Dorsolateral prefrontal cortex (tissue), 122 donors: ENCODE measurements at places on chromosomes 1 and 21.

- DNase-seq, result no peak
Measured at GRCh38 chr1:37828410-37829074, 20.5 kb upstream of the YRDC start.

DNA sequence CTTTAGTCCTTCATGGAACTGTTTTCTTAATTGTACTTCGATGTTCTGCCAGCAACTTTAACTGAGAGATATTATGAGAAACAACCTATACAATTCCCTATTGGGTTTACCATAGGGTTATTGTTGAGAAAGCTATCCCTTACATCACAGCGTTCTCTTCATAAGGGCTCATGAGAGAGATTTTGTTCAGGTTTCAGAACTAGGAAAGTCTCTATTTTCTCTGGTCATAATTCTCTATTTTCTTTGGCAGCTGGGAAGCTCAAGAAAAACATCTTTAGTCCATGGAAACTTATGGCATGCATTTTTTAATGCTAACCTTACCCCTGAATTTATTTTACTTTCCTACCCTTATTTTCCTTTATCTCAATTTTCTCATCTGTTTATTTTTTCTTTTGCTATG lies 38.2 kb downstream of the NMNAT2 start:
- DNase-seq, result no peak

GRCh38 chr1:52825868-52826267 lies 16.7 kb upstream of the ZYG11A start:
- no peak for DNase-seq

DNA sequence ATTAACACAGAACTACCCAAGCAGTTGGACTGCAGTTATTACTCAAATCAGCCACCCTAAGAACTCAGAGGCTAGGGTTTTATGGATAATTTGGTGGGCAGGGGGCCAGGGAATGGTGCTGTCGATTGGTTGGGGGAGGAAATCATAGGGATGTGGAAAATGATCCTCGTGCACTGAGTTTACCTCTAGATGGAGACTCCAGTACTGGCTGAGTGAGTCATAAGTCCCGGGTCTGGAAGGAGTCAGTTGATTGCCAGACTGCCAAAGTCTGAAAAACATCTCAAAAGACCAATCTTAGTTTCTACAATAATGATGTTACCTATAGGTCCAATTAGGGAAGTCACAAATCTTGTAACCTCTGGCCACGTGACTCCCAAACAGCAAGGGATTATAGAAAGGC lies 257.5 kb upstream of the PRMT6 start:
- DNase-seq, result no peak

GRCh38 chr1:183576537-183576936 lies 13.7 kb downstream of the NCF2 start:
- no peak for DNase-seq

- DNase-seq, result no peak
Measured at GRCh38 chr1:10374442-10374860, 24.4 kb upstream of the PGD start.

DNA sequence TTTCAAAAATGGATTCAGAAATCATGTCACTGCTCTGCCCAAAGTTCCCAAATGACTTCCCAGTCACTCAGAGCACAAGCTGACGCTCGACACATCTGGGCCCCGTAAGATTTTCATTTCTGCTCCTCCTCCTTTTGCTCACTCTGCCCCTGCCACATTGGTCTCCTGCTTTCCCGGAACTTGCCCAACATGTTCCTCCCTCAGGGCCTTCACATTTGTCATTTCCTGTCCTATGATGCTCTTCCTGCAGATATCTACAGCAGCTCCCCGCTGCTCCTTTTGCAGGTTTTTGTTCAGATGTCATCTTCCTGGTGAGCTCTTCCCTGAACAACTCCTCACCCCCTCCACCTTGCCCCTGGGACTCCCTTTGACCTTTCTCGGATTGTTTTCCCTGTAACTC lies 58.5 kb upstream of the IVNS1ABP start:
- no peak for DNase-seq

DNA sequence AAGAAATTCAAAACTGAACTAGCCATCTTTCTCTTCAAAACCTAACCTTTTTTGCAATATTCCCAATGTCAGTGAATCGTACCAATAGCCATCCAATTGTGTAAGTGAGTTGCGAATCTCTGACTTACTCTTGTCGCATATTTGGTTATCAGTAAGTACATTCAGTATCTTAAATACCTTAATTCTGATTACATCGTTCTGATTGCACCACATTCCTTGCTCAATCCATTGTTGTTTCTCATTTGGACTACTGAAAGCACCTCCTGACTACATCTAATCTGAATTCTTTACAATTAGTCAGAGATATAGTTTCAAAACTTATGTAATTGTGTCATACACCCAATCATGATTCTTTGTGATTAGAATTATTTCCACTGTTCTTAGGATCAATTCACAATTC lies 16.8 kb upstream of the BRINP3 start:
- no peak for DNase-seq

DNA sequence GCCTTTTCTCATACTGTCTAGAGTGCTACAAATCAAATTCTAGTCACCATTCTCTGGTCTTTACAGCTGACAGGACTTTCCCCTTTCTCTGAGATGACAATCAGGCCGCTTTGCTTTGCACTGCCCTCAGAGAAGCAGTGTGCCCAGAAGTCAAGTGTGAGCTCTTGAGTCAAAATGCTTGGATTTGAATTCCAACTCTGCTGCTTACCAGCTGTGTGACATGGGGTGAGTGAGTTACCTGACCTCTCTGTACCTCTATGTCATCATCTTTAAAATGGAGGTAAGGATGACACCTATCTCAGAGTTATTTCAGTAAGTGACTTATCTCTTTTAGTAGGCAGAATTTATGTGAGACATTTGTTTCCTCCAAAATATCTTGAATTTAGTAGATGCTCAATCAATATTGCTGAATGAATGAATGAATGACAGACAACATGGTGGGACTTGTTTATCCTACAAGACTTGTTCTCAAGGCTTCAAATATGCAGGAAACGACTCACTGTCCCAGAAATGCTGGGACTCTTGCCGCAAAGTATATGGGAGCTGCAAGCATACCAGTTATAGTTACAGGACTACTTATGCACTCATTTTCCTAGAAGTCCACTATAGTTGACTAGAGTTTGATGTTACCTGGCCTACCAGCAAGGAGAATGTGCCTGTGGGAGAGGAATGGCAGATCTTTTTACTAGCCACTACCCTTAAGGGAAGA lies 38.1 kb upstream of the A3GALT2 start:
- DNase-seq, result no peak

- DNase-seq, result no peak
Measured at GRCh38 chr1:98405581-98406074, 255.9 kb upstream of the SNX7 start.

DNA sequence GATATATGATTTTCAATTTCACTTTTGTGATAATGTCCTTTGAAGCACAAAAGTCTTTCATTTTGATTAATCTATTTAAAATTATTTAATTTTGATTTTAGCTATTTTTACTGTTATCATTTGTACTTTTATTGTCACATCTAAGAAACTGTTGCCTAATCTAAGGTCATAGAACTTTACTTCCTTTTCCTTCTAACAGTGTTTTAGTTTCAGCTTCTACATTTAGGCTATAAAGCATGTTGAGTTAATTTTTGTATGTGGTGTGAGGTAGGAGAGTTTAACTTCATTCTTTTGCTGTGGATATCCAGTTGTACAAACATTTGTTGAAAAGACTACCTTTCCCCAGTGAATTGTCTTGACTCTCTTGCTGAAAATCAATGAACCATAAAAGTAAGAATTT lies 204.5 kb downstream of the TM2D1 start:
- no peak for DNase-seq

DNA sequence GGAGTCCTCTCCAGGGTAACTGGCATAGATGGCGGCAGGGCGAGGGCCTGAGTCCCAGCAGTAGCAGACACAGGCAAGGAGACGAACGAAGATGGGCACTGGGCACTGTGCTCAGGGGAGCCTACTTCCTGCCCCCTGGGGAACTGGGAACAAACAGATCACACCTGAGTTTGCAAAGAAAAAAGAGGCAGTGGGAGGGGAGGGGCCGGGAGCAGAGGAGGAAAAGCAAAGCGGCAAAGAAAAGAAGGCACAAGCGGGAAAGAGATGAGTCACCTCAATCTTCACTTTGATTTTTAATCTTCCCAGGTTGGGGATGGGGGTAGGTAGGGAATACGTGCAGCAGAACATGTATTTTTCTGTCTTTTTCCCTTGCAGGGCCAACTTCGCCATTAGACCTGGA lies 44.0 kb downstream of the ZSCAN20 start:
- no peak for DNase-seq

- DNase-seq, result peak; percentile 87
Measured at GRCh38 chr1:154405747-154406571, 816 bp downstream of the IL6R start.

DNA sequence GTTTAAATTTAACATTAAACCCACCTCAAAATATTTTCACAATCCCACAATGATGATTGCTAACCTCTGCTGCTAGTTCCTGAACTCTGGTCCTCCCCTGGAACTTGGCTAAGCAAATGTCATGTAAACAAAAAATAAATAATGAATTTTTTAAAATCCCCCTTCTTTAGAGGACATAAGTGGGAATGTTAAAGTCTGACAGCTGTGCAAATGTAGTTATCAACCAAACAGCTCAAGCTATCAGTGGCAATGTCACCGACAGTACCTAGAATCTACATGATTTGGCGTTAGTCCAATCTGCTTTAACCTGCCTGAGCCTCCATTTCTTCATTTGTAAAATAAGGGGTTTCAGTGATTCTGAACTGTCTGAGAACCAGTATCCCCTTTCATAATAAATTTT lies 67.7 kb downstream of the GDAP2 start:
- DNase-seq, result no peak

GRCh38 chr1:4178501-4179113 lies 278.5 kb upstream of the C1orf174 start:
- DNase-seq, result no peak
